ENCODE measurements at places on chromosomes 1 and 21. TPM values are rescaled to one million over a fixed set of nuclear protein-coding genes. Genes with fewer than 3 reads are reported as not detected.

DNA sequence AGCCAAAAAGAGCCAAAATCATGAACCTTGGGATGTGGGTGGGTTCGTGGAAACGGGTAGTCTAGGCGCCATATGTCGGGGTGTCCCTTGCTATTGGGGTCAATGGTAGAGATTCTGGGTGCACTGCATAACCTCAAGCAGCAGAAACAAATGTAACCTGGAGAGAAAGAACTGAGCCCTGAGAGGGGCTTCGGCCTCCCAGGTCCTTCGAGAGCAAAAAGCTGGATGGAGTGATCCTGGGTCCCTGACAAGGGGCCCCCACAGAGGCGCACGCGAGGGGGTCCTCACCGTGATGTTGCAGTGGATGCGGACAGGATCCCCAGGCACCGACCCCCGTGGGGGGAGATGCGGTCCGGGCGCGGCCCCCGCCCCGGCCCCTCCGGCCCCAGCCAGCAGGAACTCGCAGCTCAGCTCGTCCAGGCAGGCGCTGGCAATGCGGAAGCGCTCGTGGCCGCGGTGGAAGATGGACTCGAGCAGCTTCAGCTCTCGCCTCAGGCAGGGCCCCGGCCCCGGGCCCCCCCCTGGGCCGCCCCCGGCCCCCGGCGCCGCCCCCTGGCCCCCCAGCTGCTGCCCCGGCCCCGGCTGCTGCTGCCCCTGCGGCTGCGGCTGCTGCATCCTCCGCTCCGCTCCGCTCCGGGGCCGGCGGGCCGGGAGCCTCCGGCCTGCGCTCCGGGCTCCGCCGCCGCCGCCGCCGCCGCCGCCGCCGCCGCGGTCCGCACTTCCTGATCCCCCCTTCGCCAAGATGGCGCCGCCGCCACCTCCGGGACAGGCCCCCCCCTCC lies at the start of gene UBE2Q1:
TSS of gene UBE2Q1 (minus strand) at position 724 of the 781 bp plus-strand sequence. CDS start at position 615, 109 bp downstream.
- DNase-seq, result peak; percentile 80

GRCh38 chr1:71030026-71030425 lies 17.6 kb downstream of the PTGER3 start:
- no peak for DNase-seq

DNA sequence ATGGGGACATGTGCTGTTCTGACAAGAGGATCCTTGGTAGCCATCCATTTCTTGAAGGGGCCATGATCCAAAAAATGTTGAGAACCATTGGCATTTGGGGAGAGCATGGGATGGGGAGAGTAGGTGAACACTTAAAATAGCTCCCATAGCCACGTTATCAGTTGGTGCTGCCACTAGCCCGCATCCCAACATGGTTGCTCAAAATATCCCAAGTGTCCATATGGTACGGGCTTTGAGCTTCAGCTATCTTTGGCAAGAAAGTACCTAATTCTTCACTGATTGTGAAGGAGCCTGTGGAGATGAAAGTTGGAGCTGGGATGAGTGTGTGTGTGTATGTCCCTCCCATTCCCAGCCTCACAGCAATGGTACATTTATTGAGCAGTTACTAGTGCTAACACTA lies 3.1 kb upstream of the ZNF648 start:
- DNase-seq, result no peak

GRCh38 chr1:199308349-199308846 lies 669.6 kb downstream of the PTPRC start:
- DNase-seq, result no peak

DNA sequence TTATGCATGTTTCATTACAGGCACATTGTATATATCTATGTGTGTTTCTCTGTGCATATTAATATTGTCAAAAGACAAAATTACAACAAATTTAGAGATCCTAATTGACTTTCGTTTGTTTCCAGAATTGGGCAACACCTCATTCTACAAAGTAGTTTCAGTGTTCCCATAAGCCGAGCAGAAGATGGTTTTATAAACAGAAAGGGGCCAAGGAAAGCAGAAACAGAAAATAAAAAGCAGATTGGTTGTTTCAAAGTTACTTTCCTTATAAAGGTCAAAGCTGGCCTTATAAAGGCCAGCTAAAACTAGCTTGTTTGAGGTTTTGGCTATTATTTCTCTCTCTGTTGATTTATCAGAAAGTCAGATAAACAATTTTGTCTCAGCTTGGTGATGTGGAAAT lies 116.2 kb upstream of the FGGY start:
- no peak for DNase-seq

GRCh38 chr21:43696214-43696613 lies 22.7 kb upstream of the PDXK start:
- DNase-seq, result no peak

- DNase-seq, result no peak
These were observed 45.0 kb upstream of the KIRREL1 start for GRCh38 chr1:157948312-157949073.

DNA sequence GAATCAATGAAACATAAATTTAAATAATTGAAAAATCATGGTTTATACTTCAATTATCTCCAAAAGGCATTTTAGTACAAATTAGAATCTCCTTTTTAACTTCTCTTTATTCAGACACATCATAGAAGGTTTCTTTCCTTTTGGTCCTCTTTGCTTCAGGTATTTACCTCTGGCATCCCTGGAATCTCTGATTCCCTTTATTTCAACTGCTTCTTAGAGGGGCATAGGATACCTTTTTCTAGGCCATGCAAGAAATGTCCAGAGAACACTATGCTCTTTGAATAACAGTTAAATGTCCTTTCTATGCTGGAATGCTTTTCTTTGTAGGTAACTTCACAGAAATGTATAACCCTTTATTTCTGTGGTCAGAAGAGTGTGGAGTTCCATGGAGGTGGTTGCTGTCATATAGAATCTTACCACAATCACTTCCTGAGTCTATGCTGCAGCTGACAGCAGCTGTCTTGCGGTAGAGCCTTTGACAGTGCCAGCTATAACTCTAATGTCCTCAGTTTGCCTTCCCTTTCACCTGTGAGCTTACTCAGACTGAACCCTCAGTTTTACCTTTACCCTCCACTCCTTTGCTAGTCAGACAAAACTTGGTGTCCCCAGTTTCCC lies 8.6 kb downstream of the LAMC2 start:
- no peak for DNase-seq

DNA sequence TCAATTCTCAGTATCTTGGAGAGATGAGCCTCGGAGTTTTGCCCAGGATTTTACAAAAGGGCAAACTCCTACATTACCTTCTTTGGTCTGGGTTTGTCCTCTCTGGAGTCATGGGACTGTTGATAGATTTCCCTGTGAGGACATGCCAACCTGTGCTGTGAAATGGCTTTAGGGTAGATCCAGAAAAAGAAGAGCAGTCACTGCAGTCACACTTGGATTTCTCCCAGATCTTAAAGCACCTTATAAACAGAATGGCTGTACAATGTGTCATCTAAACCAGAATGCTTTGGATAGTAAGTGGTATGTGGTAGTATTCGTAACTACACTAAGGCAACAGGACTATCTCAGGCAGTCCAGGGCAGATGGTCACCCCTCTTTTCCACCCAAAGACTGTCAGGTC lies 1.9 kb upstream of the CSRP1 start:
- no peak for DNase-seq

- peak; percentile 50 for DNase-seq
These were observed 300.0 kb downstream of the RRAGC start for GRCh38 chr1:38559446-38560165.

- DNase-seq, result no peak
These were observed 31.3 kb downstream of the INKA2 start for GRCh38 chr1:111707906-111708305.

GRCh38 chr1:43238991-43239469 lies 30.8 kb upstream of the TMEM125 start:
- peak; percentile 80 for DNase-seq

DNA sequence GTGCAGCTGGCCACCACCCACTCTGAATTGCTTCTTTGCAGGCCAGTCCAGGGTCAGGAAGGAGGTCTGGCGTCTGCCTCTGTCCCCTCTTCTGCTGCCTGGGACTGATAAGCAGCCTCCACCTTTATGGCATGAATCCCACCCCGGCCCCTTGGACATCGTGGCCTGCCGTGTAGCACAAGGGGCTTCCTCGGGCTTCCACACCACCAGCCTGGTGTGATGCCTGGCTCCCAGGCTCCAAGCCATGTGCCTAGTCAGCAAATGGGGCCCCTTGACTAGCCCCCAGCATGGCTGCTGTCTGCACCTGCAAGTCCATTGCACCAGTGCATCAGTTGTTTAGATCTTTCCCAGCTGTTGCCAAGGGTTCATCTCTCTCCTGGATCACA lies 9.9 kb upstream of the ARF1 start:
- DNase-seq, result peak; percentile 27

DNA sequence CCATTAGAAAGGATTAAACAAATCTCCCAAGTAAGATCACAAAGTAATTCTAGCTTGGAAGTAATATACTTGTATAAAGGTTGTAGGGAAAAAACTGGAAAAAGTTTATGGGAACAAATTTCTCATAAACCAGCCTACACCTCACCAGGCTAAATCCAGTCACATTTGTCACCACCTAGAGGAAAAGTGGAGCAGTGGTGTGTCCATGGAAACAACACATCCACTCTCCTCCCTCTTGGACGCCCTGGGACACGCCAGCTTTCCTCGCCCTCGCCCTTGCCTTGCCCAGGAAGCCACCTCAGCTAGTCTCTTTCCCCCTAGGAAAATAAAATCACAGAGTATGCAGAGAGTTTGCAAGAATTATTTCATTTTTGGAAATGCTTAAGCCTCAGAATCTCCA lies 2.2 kb downstream of the PALMD start:
- DNase-seq, result peak; percentile 80

GRCh38 chr1:228391411-228392020 lies 15.1 kb downstream of the TRIM11 start:
- no peak for DNase-seq

- no peak for DNase-seq
These were observed 16.4 kb downstream of the TEX38 start for GRCh38 chr1:46687921-46688509.

DNA sequence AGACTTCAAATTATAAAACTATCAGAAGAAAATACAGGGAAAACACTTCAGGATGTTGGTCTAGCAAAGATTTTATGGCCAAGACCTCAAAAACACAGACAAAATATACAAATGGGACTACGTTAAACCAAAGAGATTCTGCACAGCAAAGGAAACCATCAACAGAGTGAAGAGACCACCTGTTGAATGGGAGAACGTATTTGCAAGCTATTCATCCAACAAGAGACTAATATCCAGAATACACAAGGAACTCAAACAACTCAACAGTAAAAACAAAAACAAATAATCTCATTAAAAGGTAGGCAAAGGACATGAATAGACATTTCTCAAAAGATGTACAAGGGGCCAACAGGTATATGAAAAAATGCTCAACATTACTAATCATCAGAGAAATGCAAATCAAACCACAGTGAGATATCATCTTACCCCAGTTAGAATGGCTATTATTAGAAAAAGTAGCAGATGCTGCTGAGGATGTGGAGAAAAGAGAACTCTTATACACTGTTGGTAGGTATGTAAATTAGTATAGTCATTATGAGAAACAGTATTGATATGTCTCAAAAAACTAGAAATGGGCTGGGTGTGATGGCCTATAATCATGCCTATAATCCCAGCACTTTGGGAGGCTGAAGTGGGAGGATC lies 112.6 kb downstream of the LRIG2 start:
- DNase-seq, result no peak

- no peak for DNase-seq
These were observed 228.6 kb downstream of the PAPPA2 start for GRCh38 chr1:176691251-176692228.

DNA sequence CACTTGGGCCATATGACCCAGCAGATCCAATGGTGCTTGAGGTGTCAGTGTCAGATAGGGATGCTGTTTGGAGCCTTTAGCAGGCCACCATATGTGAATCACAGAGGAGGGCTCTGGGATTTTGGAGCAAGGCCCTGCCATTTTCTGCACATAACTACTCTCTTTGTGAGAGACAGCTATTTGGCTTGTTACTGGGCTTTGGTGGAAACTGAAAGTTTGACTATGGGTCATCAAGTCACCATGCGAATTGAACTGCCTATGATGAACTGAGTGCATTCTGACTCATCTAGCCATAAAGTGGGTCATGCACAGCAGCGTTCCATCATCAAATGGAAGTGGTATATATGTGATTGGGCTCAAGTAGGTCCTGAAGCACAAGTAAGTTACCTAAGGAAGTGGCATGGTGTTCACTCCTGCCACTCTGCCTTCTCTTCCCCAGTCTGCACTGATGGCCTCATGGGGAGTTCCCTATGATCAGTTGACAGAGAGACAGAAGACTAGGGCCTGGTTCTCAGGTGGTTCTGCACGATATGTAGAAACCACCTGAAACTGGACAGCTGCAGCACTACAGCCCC lies 447.3 kb downstream of the AGBL4 start:
- DNase-seq, result no peak

- peak; percentile 55 for DNase-seq
These were observed 71.6 kb downstream of the SH3BGR start for GRCh38 chr21:39523399-39523798.

DNA sequence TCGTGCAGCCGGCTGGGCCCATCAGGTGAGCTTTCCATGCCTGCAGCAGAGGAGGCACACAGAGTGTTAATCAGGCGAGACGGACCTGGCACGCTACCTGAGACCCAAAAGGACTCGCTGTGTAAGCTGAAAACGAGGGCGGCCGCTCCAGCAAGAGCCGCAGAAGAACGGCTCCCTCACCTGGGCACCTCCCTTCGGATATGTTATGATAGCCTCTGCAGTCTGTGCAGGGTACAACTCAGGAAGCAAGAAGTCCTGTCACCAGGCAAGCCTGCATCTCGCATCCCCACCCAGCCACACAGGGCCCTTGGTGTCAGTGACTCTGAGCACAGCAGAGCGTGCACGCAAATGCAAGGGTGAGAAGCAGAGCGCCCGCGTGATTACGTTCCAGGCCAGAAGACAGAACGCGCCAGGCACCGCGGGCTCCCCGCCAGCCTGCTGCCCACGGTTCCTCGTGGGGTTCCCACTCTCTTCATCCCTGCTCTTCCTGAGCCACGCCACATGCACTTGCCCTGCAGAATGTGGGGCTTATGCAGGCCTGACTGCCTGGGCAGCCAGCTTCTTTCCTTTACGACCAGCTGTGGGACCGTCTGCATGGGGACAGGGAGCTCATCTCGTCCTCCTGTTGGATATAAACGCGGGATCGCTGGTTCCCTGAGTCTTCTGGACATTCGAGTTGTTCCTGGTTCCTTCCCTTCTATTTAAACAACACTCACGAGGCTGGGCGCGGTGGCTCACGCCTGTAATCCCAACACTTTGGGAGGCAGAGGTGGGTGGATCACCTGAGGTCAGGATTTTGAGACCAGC lies 20.2 kb upstream of the LRRC47 start:
- no peak for DNase-seq

DNA sequence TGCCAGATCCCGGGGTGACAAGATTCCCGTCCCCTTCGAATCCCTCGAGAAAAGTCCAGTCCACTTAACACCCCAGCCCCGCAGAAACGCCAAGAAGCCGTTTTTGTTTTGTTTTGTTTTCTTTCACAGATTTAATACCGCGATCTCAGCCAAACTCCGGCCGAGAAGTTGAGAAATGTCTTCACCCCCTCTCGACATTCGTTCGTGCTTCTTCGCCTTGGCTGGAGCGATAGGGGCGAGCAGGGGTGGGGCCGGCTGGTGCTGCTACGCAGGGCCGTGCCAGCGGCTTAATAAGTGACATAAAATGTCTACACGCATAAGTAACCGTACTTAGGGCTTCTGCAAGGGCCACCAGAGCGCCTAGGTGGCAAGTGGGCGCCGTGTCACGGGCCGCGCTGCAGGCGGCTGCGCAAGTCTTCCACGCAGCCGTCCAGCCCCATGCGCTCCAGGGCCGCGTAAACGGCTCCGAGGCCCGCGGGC lies 4.9 kb downstream of the TNFRSF25 start:
- DNase-seq, result no peak

ERICH3 gene
- not detected for total RNA-seq

NEK2 gene
- not detected for total RNA-seq

AADACL4 gene
- not detected for total RNA-seq

PRKCZ gene
- 13.5 TPM for total RNA-seq

IL19 gene
- total RNA-seq, result not detected

TSSK3 gene
- total RNA-seq, result 1.0 TPM

LCE1A gene
- total RNA-seq, result not detected

S100A6 gene
- total RNA-seq, result 260 TPM

CHIA gene
- total RNA-seq, result not detected

All from Right ventricle myocardium superior (tissue), 1 donor.